Activated CD4-positive, alpha-beta T cell treated with anti-CD3 and anti-CD28 coated beads for 36 hours (primary cell): ENCODE measurements at places on chromosomes 3 and 15. TPM values are rescaled to one million over a fixed set of nuclear protein-coding genes. Genes with fewer than 3 reads are reported as not detected.
A peak's percentile ranks its signal among the peaks of the same experiment; 100 is the strongest.

The WNT5A gene
- total RNA-seq, result not detected

The SERPINI2 gene
- not detected for total RNA-seq

The ARNT2 gene
- 0.05 TPM for total RNA-seq

The SLC28A2 gene
- total RNA-seq, result not detected

The CPEB1 gene
- total RNA-seq, result 0.16 TPM

The AADACL2 gene
- total RNA-seq, result not detected

The CP gene
- not detected for total RNA-seq

The KLHDC8B gene
- total RNA-seq, result 3.1 TPM

The EXD1 gene
- total RNA-seq, result not detected

The TM4SF4 gene
- total RNA-seq, result not detected

The MORC1 gene
- not detected for total RNA-seq

GRCh38 chr15:60259469-60259868 is 138.3 kb downstream of the ANXA2 start:
- peaks cover 16% of the 10 kb centered on the region for H3K27me3 ChIP-seq
- no peak for DNase-seq
- peaks cover 9% of the 10 kb centered on the region for H3K4me1 ChIP-seq
- H3K4me3 ChIP-seq, result no peak overlapping the region
- no peaks in the 10 kb centered on the region for H3K36me3 ChIP-seq

GRCh38 chr3:99967796-99968195 is 146.5 kb downstream of the FILIP1L start:
- peaks cover 5% of the 10 kb centered on the region for H3K36me3 ChIP-seq
- H3K4me1 ChIP-seq, result peaks cover 27% of the 10 kb centered on the region
- H3K4me3 ChIP-seq, result no peak overlapping the region
- no peaks in the 10 kb centered on the region for H3K27me3 ChIP-seq
- no peak for DNase-seq

GRCh38 chr3:82462977-82463376 is 701.5 kb upstream of the GBE1 start:
- no peak overlapping the region for H3K27ac ChIP-seq
- no peak overlapping the region for H3K4me3 ChIP-seq
- H3K4me1 ChIP-seq, result no peaks in the 10 kb centered on the region
- H3K36me3 ChIP-seq, result no peaks in the 10 kb centered on the region
- DNase-seq, result no peak

DNA sequence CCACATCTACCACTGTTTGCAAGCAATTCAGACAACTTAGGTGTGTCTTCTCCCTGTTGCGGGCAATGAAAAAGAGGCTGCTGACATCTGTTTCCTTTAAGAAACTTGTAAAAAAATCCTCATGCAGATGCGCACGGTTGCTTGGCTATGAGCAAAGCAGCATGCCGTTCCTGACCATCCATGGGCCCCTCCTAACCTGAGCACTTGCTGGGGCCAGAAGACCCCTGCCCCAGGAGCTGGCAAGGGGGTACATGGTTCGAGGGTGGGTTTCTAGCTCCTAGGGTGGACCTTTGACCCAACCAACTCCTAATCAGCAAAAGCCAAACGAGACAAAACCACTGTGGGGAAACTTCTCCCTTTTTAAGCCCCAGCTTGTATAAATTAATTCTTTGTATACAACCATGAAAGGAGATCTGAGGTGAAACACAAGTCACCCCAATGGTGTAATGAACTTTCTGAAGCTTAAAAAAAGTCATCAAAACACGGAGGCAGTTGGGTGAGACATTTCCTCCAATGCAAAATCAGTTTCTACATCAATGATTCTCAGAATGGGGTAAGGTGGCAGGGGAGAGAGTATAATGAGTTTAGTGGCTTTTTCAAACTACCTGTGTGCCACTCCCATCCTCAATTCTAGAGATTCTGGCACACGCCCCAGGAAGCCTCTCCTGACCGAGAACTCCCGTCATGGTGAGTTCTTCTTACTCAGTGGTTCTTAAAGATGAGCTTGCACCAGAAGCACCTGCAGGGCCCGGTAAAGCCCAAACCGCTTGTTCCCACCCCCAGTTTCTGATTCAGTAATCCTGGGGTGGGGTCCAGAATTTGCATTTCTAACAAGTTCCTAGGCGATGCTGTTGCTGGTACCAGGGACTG is 44.1 kb downstream of the CPN2 start:
- peak overlapping the region; percentile 82 for H3K27ac ChIP-seq
- no peaks in the 10 kb centered on the region for H3K36me3 ChIP-seq
- peaks cover 2% of the 10 kb centered on the region for H3K27me3 ChIP-seq
- peak overlapping the region; percentile 22 for H3K4me3 ChIP-seq
- peaks cover 30% of the 10 kb centered on the region for H3K4me1 ChIP-seq

DNA sequence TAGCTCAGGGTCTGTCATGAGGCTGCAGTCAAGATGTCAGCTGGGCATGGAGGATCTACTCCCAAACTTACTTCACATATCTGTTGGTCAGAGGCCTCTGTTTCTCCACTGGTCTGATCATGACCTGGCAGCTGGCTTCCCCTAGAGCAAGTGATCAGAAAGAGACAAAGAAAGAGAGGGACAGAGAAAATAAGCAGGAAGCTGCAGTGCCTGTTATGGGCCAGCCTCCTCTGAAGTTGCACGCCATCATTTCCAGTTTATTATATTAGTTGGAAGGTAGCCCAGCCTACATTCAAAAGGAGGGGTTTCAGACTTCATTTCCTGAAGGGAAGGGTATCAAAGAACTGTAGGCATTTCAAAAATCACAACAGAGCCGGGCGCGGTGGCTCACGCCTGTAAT is 5.0 kb upstream of the RPP25 start:
- H3K36me3 ChIP-seq, result no peaks in the 10 kb centered on the region
- peaks cover 37% of the 10 kb centered on the region for H3K4me1 ChIP-seq
- H3K27me3 ChIP-seq, result peaks cover 25% of the 10 kb centered on the region

GRCh38 chr3:14984581-14985113 is 37.3 kb downstream of the NR2C2 start:
- H3K36me3 ChIP-seq, result peaks cover 21% of the 10 kb centered on the region
- H3K27me3 ChIP-seq, result no peaks in the 10 kb centered on the region
- no peak overlapping the region for H3K4me3 ChIP-seq
- H3K4me1 ChIP-seq, result peaks cover 29% of the 10 kb centered on the region
- no peak for DNase-seq
- no peak overlapping the region for H3K27ac ChIP-seq

DNA sequence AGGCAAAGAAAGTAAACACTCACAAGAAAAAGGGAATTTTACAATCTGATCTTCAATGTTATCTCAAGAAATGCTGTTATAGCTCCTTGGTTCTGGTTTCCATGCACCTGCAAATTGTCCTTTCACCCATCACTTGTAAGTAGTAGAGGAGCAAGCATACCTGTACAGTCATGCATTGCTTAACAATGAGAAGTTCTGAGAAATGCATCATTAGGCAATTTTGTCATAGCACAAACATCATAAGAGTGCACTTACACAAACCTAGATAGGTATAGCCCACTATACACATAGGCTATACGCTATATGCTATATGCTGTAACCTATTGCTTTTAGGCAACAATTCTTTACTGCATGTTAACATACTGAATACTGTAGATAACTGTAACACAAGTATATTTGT is 672.3 kb downstream of the FHIT start:
- H3K27ac ChIP-seq, result no peak overlapping the region
- H3K4me1 ChIP-seq, result no peaks in the 10 kb centered on the region
- no peak for DNase-seq
- no peaks in the 10 kb centered on the region for H3K36me3 ChIP-seq

DNA sequence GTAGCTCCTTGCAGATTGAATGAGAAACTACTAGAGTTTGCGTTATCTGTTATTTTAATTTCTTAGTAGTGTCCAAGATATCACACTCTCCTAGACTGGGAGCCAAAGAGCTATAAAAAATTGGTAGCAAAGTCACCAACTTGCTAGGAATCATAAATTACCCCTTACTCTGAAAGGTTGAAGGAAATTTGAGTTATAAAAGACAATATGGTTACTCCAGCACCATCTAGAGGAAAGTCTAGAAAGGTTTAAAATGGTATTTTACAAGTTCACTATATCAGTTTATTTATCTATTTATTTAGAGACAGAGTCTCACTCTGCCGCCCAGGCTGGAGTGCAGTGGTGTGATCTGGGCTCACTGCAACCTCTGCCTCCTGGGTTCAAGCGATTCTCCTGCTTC is 121.6 kb downstream of the RBPMS2 start:
- no peak overlapping the region for H3K4me3 ChIP-seq
- peaks cover 4% of the 10 kb centered on the region for H3K36me3 ChIP-seq
- DNase-seq, result no peak
- H3K4me1 ChIP-seq, result peaks cover 36% of the 10 kb centered on the region

GRCh38 chr3:188949996-188950395 is 221.8 kb upstream of the TPRG1 start:
- H3K4me3 ChIP-seq, result no peak overlapping the region
- no peak overlapping the region for H3K27ac ChIP-seq
- no peak for DNase-seq
- H3K27me3 ChIP-seq, result peaks cover 12% of the 10 kb centered on the region
- H3K4me1 ChIP-seq, result peaks cover 45% of the 10 kb centered on the region
- no peaks in the 10 kb centered on the region for H3K36me3 ChIP-seq

- H3K27ac ChIP-seq, result peak overlapping the region; percentile 59
- H3K36me3 ChIP-seq, result peaks cover 46% of the 10 kb centered on the region
- no peak overlapping the region for H3K4me3 ChIP-seq
- no peaks in the 10 kb centered on the region for H3K27me3 ChIP-seq
Measured at GRCh38 chr15:99681990-99682389, 51.2 kb downstream of the LYSMD4 start.
